ENCODE measurements at places on chromosomes 4 and X.

DNA sequence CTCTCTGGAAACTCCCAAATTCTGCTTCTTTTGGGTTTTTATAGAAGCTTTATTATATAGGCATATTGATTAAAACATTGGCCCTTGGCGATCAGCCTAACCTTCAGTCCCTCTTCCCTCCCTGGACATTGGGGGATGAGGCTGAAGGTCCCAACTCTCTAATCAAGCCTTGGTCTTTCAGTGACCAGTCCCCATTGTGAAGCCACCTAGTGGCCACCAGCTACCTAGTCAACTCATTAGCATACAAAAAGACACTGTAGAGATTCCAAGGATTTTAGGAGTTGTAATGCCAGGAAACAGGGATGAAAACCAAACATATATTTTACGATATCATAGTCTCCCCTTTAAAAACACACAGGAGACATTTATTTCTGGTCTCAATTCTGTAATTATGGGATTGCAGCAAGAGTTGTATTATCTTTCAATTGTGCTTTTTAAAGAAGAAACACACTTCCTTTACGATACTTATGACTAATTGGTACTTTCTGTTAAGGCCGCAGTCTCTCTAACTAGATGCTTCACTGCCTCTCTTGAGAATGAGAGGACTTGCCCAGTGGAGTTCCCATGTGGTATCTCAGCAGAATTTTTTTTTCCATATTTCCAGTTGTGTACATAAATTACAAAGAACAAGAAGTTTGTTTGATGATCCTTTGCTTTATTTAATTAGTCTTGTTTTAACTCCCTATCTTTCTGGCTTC lies 58.2 kb downstream of the WDR17 start:
- no peak for DNase-seq

DNA sequence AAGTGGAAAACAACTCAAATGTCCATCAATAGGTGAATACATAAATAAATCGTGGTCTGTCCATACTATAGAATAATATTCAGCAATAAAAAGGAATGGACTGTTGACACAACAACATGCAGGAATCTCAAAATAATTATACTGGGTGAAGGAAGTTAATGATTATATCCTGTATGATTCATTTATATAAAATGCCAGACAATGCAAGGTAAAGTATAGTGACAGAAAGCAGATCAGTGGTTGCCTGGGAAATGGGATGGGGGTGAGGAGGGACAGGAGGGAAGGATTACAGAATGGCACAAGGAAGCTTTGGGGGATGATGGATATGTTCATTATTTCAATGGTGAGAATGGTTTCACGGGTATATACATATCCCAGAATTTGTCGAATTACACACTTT lies 12.3 kb downstream of the PYURF start:
- no peak for DNase-seq

DNA sequence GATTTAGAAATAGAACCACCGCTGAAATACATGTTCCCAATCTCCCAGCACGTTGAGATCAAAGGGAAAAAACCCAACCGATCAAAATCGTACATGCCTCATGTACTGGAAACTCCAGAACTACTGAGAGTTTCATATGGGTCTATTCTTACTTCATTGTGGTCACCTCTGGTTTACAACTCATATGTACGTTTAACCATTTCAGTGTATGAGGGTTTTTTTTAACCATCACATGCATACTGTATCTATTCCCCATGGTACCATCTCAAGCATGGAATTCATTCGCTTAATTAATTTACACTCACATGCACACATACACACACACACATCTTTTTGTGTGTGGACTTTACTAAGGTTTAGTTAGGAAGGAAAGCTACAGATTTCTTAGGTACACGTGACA lies 46.0 kb upstream of the CLNK start:
- no peak for DNase-seq

DNA sequence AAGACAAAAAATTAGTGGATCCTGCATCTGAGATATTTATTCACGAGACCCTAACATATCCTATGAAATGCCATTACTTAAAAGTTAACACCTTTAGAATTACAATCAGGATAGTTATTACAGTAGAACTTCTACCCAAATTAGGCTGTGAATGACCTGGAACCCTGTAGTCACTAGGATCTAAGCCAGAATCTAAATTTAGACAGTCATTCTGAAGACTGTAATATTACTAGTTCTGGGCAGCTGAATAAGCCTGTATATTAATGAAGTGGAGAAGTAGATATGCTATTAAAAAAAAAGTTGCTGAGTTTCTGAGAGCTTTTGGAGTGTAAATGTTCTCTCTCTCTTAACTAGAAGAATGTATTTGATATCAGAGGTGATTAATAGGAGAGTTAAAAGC lies 67.0 kb downstream of the FAM13A start:
- DNase-seq, result no peak

GRCh38 chrX:150856101-150856500 lies 42.4 kb downstream of the CD99L2 start:
- no peak for DNase-seq

DNA sequence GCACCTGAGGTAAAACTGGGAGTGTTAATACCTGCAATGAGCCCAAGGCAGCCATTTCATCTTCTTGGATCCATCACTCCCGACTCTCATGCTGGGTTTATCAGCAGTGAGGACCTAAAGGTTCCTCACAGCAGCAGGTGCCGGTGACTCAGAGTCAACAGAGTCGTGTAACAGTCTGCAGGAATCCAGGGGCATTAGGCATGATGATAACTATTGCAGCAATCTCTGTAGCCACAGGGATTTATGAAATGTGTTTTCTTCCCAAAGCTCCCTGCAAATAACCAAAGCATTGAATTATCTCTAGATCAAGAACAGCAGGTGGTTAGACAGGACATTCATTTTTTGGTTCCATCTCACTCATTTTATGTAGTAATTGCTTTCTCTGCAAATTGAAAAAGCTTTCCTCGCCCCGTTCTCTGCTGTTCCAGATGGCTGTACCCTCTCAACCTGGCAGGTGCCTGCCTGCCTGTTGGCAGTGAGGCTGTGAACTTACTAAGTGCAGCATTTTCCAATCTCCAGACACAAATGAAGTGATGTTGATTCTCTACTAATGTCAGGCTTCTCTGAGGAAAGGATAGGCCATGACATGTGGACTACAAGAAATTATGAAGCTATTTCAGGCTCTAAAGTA lies 48.1 kb upstream of the TSPAN7 start:
- DNase-seq, result no peak
